Cerebellum (tissue), 4 donors: ENCODE measurements at places on chromosomes 1 and 21. TPM values are rescaled to one million over a fixed set of nuclear protein-coding genes. Genes with fewer than 3 reads are reported as not detected.

DNA sequence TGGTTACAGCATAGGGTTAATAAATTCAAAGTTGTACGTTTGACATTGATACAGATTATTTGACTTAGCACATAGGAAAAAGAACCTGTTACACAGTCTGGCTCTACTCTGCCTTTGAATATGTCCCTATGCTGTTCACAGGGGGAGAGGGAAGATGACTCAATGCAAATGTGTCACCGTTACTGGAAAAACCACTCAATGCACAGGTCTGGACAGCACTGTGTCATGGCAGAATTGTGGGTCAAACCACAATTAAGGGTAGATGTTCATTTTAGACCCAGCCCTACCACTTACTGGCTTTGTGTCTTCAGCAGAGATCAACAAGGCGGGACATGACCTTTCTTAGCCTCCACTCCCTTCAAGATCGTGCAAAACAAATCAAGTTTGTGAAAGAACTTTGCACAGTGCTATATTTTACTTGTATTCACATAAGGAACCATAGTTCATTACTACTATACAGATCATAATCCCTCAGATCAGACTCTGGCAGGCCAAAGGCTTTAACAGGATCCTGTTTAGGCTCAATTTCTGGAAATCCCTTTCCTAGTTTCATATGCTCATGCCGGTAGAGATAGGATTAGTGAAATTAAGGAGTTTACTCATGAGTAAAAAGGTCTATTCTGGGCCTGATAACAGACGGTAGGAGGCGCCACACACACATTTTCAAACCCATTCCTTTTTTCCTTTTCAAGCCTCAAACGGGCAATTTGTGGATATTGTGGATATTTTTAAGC, 22.1 kb downstream of the EIF2D start:
- no peak for DNase-seq

DNA sequence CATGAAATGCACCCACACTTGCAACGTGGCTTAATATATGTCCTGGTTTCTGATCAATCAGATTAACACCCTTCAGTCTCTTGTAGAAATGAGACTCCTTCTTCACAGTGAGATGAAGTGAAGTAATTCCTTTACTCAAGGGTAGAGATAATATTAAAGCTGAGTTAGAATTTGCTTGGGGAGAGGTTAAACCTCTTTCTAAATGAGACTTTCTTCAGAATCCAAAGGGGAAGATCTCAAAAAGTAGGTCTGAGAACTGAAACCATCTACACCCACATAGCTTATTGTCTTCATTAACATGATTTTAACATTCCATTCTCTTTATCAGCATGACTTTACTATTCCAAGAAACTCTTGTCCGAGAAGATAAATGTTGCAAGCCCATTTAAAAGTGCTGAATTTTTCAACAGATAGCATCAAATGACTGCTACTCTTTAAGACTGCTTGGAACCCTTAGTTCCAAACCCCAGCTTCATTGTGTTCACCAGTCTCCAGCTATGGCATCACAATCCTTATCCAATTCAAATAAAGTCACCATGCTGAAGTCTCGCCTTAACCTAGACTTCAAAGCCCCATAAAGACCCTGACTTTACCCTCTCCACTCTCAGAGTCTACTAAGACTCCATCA, 19.2 kb upstream of the TRAF3IP3 start:
- no peak for DNase-seq

- no peak for DNase-seq
Observed at GRCh38 chr1:51719146-51719545, 102.3 kb downstream of the OSBPL9 start.

DNA sequence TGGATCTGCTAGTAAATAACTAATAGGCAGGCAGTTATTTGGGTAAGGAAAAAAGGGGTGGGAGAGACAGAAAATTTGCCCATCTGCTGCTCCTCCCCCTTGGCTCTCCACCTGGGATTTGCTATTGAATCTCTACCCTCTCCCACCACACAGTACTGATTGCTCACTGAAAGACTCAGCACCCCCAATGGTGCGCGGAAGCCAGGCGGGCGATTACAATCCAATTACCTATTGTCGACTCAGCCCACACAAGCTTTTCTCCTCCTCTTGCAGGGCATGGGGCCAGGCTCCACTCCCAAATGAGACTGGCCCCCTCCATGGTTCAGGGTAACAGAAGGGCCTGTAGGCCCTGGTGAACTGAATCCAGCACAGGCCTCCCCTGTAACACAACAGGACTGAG, 2.7 kb upstream of the HMGN2 start:
- DNase-seq, result no peak

DNA sequence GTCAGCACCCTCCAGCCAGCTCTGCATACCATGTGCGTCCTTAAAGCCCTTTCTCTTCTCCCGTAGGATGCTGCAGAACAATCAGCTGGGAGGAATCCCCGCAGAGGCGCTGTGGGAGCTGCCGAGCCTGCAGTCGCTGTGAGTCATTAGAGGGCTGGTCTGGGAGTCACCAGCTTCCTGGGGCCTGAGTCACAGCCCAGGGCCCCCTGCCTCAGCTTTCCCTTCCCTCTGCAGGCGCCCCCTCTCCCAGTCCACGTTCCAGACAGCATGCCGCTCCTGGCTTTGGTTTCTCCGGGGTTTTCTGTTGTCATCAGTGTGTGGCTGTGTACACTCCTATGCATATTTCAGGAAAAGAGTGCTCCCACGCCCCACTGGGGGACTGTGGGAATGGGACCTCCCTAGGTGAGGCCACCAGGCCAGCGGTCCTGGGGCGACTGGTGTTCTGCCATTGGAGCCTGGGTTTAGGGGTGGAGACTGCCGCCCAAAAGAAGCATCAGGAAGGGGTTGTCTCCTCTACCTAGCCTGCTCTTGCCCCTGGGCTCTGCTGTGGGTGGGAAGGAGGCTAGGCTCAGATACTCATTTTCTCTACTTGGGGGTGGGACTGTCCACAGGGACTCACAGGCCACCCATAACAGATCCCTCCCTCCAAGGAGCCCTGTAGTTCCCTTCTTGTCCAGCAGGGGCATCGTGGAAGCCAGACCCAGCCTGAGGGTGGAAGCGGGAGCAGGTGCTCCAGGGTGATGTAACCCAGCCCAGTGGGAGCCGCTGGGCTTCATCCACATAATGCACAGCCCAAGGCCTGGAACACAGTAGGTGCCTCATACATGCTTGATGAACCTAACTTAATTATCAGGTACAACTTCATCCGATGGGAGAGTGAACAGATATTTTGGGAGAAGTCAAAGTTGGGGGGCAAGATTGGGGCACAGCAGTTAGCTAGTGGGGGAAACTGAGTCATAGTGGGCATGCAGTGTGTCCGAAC, 42.5 kb downstream of the LGR6 start:
- DNase-seq, result peak; percentile 27

DNA sequence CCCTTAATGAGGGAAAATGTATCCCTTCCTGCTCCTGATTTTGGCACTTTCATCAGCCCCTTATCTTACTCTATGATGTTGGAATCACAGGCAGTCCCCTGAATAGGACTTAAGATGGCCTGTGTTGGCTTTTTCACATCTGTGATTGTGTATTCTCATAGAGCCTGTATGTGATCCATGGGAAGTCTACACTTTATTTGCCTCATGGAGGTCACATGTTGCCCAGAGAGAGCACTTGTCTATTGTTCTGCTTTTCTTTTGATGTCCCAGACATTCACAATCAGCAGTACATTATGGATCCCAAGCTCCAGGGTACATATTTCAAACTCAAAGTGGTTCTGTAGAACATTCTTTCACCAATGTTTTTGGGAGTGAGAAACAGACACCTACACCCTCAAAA, 885.2 kb upstream of the ADGRL2 start:
- DNase-seq, result no peak

DNA sequence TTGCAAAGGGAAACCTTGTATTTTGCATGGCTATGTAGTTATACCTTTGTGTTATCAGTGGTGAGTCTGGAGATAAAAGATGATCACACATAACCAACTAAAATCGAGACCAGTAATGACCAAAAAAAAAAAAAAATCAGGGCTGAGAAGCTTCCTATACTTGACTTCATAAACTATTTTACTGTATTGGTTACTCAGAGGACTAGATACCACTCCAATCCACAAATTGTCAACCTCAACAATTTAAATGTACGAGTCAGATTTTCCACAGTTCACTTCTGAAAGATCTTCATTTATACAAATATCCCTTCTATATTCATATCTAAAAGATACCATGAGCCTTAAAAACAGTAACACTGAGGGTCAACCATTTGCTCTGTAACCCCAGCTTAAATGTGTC, 71.7 kb downstream of the NRIP1 start:
- DNase-seq, result no peak

Gene AMY1C
- not detected for total RNA-seq

Gene LAD1
- not detected for total RNA-seq
